ENCODE measurements at places on chromosomes 2 and 18. TPM values are rescaled to one million over a fixed set of nuclear protein-coding genes. Genes with fewer than 3 reads are reported as not detected.

The LYPD1 gene
- not detected for total RNA-seq

The RAX gene
- not detected for total RNA-seq

The MC2R gene
- total RNA-seq: not detected

DNA sequence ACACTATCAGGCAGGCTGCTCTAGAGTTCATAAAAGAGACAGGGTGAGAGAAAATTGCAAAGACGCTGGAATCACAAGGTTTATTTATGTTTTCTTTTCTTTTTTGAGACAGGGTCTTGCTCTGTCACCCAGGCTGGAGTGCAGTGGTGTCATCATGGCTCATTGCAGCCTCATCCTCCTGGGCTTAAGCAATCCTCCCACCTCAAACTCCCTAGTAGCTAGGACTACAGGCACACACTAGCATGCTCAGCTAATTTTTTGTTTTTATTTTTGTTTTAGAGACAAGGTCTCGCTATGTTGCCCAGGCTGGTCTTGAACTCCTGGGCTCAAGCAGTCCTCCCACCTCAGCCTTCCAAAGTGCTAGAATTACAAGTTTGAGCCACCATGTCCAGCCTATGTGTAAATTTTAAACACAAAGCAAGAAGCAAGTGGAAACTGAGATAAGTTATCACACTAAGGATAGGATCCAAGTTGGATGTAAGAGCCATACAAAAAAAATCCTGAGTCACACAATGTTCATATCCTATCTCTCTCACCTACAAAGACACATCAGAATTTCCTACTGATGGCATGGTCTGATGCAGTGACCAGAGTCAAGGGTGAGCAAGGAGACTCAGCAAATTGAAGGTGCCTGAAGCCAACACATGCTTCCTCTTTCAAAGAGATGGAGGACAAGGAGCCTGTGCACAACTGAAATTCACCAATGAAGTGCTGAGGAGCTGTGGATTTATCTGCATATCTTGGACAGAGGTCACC lies 31.4 kb downstream of the MYL12B start:
- H3K27me3 ChIP-seq: peaks cover 2% of the 10 kb centered on the region
- no peaks in the 10 kb centered on the region for H3K36me3 ChIP-seq
- H3K4me1 ChIP-seq: peaks cover 4% of the 10 kb centered on the region
- H3K27ac ChIP-seq: no peak overlapping the region
- no peak overlapping the region for H3K4me3 ChIP-seq

GRCh38 chr2:30915486-30915885 lies 108.2 kb upstream of the CAPN13 start:
- peaks cover 3% of the 10 kb centered on the region for H3K27me3 ChIP-seq
- no peak overlapping the region for H3K27ac ChIP-seq
- no peaks in the 10 kb centered on the region for H3K36me3 ChIP-seq
- no peak overlapping the region for H3K4me3 ChIP-seq
- DNase-seq: no peak
- no peaks in the 10 kb centered on the region for H3K4me1 ChIP-seq

- H3K4me3 ChIP-seq: no peak overlapping the region
- peaks cover 8% of the 10 kb centered on the region for H3K27me3 ChIP-seq
- DNase-seq: no peak
- H3K27ac ChIP-seq: no peak overlapping the region
Measured at GRCh38 chr2:234661849-234662248, 165.0 kb upstream of the ARL4C start.

- H3K27me3 ChIP-seq: no peaks in the 10 kb centered on the region
- no peaks in the 10 kb centered on the region for H3K36me3 ChIP-seq
- peaks cover 66% of the 10 kb centered on the region for H3K4me1 ChIP-seq
- peak overlapping the region; percentile 26 for H3K4me3 ChIP-seq
- no peak for DNase-seq
Measured at GRCh38 chr2:233385489-233386044, 31.3 kb downstream of the DGKD start.

DNA sequence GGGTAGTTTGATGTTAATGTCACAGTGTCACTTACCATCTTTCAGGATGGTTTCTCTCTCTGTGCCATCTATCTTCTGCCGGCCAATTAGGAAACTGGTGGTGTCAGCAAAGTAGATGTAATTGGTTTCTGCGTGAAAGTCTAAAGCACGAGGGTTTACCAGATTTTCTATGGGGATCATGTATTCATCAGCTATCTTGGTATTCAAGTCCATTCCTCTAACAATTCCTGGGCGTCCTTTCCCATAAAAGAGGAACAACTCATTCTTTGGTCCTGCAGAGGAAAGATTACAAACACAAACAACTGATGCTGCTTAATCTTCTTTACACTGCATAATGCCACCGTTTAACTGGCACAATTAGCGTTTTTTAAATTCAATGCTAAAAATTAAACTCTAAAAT lies 1081.9 kb downstream of the LRP1B start:
- H3K4me3 ChIP-seq: no peak overlapping the region
- H3K27me3 ChIP-seq: no peaks in the 10 kb centered on the region
- H3K4me1 ChIP-seq: no peaks in the 10 kb centered on the region
- no peak overlapping the region for H3K27ac ChIP-seq

DNA sequence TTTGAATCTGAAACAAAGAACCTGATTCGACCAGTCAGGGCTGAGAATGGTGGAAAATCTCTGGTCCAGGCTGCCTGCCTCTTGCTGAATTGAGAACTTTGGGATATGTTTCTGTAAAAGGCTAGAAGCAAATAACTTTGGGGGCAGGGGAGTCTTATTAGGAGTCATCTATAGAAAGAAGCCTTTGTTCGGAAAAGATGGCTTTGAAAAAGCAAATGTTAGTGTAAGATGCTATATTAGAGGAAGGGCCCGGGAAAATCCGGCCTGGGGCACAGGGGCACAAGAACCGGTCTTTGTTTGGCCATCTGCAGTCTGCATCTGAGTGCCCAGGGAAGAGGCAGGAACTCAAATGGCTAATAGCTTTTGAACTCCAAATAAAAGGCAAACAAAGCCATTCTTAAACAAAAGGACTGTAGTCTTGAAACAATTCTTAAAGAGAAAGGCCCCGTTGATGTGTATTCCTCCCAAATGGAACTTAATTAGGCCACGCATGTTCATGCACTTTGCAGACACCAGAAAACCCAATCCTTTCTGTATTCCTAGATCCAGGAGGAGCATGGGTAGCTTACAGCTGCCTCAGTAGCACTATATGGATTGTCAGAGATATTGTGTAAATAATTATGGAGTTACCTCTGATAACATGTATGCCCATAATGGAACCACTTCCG lies 180.0 kb upstream of the ARL4C start:
- no peak overlapping the region for H3K4me3 ChIP-seq
- no peak overlapping the region for H3K27ac ChIP-seq
- H3K4me1 ChIP-seq: no peaks in the 10 kb centered on the region
- no peaks in the 10 kb centered on the region for H3K36me3 ChIP-seq
- peaks cover 12% of the 10 kb centered on the region for H3K27me3 ChIP-seq

- DNase-seq: no peak
- H3K27me3 ChIP-seq: no peaks in the 10 kb centered on the region
Measured at GRCh38 chr2:223047260-223047761, 4.7 kb upstream of the KCNE4 start.

DNA sequence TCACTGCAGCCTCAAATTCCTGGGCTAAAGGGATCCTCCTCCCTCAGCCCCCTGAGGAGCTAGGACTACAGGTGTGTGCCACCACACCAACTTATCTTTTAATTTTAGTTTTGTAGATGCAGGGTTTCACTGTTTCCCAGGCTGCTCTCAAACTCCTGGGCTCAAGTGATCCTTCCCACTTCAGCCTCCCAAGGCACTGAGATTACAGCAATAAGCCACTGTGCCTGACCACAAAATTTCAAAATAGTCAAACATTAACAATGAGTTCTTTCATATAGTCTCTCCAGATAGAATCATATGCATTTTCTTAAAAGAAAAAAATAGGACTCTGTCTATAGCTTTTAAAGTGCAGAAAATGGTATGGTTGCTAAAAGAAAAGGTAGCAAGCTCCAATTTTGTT lies 24.9 kb upstream of the PID1 start:
- no peaks in the 10 kb centered on the region for H3K36me3 ChIP-seq
- H3K27me3 ChIP-seq: no peaks in the 10 kb centered on the region
- DNase-seq: no peak
- no peaks in the 10 kb centered on the region for H3K4me1 ChIP-seq

- H3K4me1 ChIP-seq: no peaks in the 10 kb centered on the region
- H3K36me3 ChIP-seq: no peaks in the 10 kb centered on the region
- DNase-seq: no peak
- peaks cover 3% of the 10 kb centered on the region for H3K27me3 ChIP-seq
- H3K4me3 ChIP-seq: no peak overlapping the region
Measured at GRCh38 chr2:174259981-174260380, 11.6 kb upstream of the OLA1 start.

GRCh38 chr18:80148326-80149199 lies 39.5 kb downstream of the ADNP2 start:
- H3K4me3 ChIP-seq: peak overlapping the region; percentile 76
- H3K4me1 ChIP-seq: no peaks in the 10 kb centered on the region
- H3K36me3 ChIP-seq: no peaks in the 10 kb centered on the region
- DNase-seq: no peak

GRCh38 chr2:85131116-85131515 lies 2.1 kb upstream of the TCF7L1 start:
- H3K27ac ChIP-seq: no peak overlapping the region
- peaks cover 3% of the 10 kb centered on the region for H3K4me1 ChIP-seq
- no peak for DNase-seq
- no peak overlapping the region for H3K4me3 ChIP-seq
- peaks cover 13% of the 10 kb centered on the region for H3K27me3 ChIP-seq

DNA sequence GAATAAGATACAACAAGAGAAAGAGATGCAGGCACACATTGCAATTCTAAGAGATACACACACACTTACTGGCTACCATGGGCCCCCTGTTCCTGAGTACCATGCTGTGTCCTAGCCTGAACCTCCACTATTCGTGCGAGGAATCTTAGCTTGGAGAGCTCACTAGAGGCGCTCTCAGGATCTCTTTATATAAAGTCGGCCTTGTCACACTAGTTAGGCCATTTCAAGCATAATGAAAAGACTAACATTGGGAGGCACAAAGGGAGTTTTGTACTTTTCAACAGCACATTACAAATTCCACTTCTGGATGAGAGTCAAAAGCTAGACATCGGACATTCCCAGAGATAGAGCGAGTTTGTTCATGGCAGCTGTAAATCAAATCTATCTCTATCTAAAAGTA lies 365.2 kb downstream of the DSEL start:
- H3K36me3 ChIP-seq: no peaks in the 10 kb centered on the region
- no peaks in the 10 kb centered on the region for H3K27me3 ChIP-seq
- no peaks in the 10 kb centered on the region for H3K4me1 ChIP-seq
- H3K4me3 ChIP-seq: no peak overlapping the region
- DNase-seq: no peak

DNA sequence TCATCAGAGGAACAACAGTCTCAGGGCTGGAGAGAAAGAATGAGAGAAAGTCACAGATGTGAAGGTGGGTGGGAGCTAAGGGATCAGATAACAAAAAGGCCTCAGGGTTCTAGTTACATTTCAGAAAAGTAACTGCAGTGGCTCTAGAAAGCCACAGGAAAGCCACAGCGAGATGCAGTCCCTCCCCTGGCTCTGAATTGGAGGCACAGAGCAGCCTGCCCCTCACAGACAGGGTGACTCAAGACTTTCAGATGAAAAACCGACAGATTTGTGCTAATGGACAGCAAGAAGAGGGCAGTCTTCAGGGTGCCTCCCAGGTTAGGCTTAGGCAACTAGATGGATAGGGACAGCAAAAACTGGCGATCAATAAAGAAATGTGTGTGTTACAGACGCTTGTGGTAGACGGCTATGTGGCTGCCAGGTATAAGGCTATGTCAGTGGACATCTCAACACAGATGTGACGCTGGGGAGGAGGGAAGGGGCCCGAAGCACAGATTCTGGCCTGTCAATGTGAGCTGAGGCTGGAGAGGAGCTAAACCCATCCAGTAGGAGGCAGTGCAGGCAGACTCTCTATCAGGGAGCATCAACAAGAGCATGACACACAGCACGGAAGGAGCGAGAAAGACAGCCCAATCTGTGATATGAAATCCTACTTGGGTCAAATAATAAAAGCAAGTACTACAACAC lies 26.2 kb downstream of the UNC50 start:
- H3K4me3 ChIP-seq: peak overlapping the region; percentile 44
- peaks cover 20% of the 10 kb centered on the region for H3K36me3 ChIP-seq
- peak; percentile 60 for DNase-seq

- no peak for DNase-seq
- H3K36me3 ChIP-seq: no peaks in the 10 kb centered on the region
- H3K4me1 ChIP-seq: no peaks in the 10 kb centered on the region
- H3K27me3 ChIP-seq: no peaks in the 10 kb centered on the region
- no peak overlapping the region for H3K4me3 ChIP-seq
Measured at GRCh38 chr2:165635532-165635931, 158.5 kb downstream of the GALNT3 start.
